ENCODE measurements at places on chromosomes 3 and 15.
A peak's percentile ranks its signal among the peaks of the same experiment; 100 is the strongest.

GRCh38 chr3:53630547-53630946, 136.1 kb downstream of the CACNA1D start:
- DNase-seq, result no peak

GRCh38 chr3:38648024-38648658, 1.3 kb downstream of the SCN5A start:
- no peak for DNase-seq

DNA sequence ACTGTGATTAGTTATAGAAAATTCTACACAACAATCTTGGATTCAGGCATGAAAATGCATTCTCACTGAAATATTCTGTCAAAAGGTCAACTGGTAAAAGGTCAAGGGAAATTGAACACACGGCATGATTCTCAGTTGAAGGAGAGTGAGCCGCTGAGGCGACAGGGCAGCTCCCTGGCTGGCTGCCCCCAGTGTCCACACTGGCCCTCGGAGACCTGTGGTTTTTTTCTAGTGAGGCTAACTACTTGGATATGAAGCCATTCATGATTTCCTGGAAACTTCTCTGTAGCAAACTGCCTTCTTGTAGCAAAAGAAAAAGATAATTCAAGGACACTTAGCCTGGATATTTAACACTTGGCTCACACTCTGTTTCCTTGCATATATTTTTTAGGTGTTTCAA, 37.2 kb downstream of the AADACL2 start:
- peak; percentile 66 for DNase-seq

- peak; percentile 24 for DNase-seq
These were observed 119.0 kb upstream of the RASGRP1 start for GRCh38 chr15:38683382-38684242.

DNA sequence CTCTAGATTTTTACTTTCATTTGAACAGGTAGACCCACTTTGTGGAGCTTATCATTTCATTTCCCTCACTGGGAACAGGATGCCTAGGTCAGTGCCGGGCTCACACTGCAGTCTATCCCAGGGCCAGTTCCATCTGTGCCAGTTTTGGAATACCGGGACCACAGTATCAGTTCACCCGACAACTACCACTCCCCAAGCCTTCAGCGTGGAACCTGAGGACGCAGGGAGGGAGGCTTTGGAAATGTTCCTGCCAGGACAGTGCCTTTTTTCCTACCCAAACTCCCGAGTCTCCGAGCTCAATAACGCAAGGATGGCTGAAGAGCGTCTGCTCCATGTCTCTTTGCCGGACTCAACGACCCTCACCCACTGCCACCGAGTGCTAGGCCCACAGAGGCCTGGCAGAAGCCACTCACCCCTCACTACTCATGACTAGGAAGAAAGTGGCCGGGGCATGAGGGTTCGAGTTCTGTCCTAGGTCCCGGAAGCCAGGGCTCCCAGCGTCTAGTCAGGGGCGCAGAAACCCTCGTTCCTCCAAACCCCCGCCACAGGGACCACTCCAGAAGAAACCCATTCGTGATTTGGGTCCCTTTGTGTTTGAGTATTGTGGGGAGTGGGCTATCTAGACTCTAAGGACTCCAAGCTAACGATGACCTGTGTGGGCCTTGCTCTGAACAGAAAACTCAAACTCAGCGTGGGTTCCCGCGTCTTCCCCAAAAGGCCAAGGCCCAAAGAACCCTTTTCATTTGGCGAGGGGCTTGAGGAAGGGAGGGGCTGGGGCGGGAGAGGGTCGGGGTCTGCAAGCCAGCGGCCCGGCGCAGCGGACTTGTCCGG, 11.4 kb downstream of the ZIC1 start:
- no peak for DNase-seq
